ENCODE measurements at places on chromosomes 2 and 18.

- no peaks in the 10 kb centered on the region for H3K4me1 ChIP-seq
- no peaks in the 10 kb centered on the region for H3K36me3 ChIP-seq
- H3K4me3 ChIP-seq: no peak overlapping the region
- H3K27ac ChIP-seq: no peak overlapping the region
These were observed 344.1 kb upstream of the PLGLB2 start for GRCh38 chr2:87403893-87404175.

GRCh38 chr18:48306838-48307237 lies 102.3 kb downstream of the ZBTB7C start:
- H3K27ac ChIP-seq: no peak overlapping the region
- H3K27me3 ChIP-seq: no peaks in the 10 kb centered on the region
- DNase-seq: no peak
- H3K36me3 ChIP-seq: no peaks in the 10 kb centered on the region

GRCh38 chr18:75545189-75545588 lies 117.7 kb upstream of the SMIM21 start:
- no peaks in the 10 kb centered on the region for H3K27me3 ChIP-seq
- no peak for DNase-seq
- no peak overlapping the region for H3K4me3 ChIP-seq
- no peak overlapping the region for H3K27ac ChIP-seq
- H3K4me1 ChIP-seq: no peaks in the 10 kb centered on the region

GRCh38 chr2:127683056-127683455 lies 7.7 kb upstream of the LIMS2 start:
- no peaks in the 10 kb centered on the region for H3K36me3 ChIP-seq
- no peaks in the 10 kb centered on the region for H3K27me3 ChIP-seq
- H3K27ac ChIP-seq: no peak overlapping the region
- peaks cover 9% of the 10 kb centered on the region for H3K4me1 ChIP-seq
- DNase-seq: no peak

DNA sequence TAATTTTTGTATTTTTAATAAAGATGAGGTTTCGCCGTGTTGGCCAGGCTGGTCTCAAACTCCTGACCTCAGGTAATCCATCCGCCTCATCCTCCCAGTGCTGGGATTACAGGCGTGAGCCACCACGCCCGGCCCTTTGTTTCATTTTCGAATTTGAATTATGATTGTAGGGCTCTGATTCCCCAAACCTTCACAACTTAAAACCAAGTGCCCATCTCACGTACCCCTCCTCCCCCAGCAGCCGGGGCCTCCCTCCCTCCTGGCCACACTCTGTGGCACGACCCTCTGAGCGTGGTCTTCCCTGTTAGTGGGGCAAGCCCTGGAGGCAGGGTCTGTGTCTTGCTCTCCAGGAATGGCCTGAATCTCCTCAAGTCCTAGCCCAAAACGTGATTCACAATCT lies 166.5 kb downstream of the ASB1 start:
- no peak for DNase-seq
- no peaks in the 10 kb centered on the region for H3K27me3 ChIP-seq
- peaks cover 17% of the 10 kb centered on the region for H3K4me1 ChIP-seq
- H3K36me3 ChIP-seq: no peaks in the 10 kb centered on the region

GRCh38 chr18:63336366-63337099 lies 17.0 kb upstream of the BCL2 start:
- H3K36me3 ChIP-seq: peaks cover 99% of the 10 kb centered on the region
- peak overlapping the region; percentile 6 for H3K27ac ChIP-seq
- H3K4me1 ChIP-seq: peaks cover 20% of the 10 kb centered on the region

GRCh38 chr18:3604235-3604497 lies 154.2 kb downstream of the TGIF1 start:
- H3K4me1 ChIP-seq: peaks cover 48% of the 10 kb centered on the region
- H3K27ac ChIP-seq: peak overlapping the region; percentile 100
- H3K36me3 ChIP-seq: peaks cover 17% of the 10 kb centered on the region
- DNase-seq: no peak
- no peaks in the 10 kb centered on the region for H3K27me3 ChIP-seq

- H3K27ac ChIP-seq: no peak overlapping the region
- no peak overlapping the region for H3K4me3 ChIP-seq
- peaks cover 31% of the 10 kb centered on the region for H3K4me1 ChIP-seq
- no peaks in the 10 kb centered on the region for H3K36me3 ChIP-seq
These were observed 5.0 kb downstream of the FZD7 start for GRCh38 chr2:202038471-202039277.

DNA sequence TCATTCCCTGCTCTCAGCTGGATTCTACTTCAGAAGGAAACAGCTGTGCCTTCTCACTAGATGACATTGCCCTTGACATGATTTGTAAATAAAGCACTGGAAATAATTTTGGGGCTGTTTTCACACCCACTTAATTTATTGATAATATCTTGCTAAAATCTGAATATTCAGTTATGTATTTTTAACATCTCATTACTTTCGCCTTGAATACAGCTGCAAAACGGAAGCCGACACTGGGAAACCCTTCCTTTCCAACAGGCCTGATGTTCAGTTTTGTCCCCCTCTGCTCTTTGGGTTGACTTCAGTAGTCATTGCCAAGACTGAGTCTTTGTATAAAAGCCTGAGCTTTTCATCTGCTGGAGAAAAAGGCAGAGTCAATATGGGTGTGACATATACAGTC lies 82.7 kb downstream of the DOCK10 start:
- H3K4me3 ChIP-seq: no peak overlapping the region
- H3K27ac ChIP-seq: no peak overlapping the region
- no peaks in the 10 kb centered on the region for H3K27me3 ChIP-seq
- no peak for DNase-seq
- peaks cover 14% of the 10 kb centered on the region for H3K4me1 ChIP-seq
- H3K36me3 ChIP-seq: no peaks in the 10 kb centered on the region

GRCh38 chr2:169090133-169090820 lies 20.9 kb downstream of the DHRS9 start:
- no peaks in the 10 kb centered on the region for H3K36me3 ChIP-seq
- no peaks in the 10 kb centered on the region for H3K27me3 ChIP-seq
- peak; percentile 72 for DNase-seq
- no peak overlapping the region for H3K27ac ChIP-seq

DNA sequence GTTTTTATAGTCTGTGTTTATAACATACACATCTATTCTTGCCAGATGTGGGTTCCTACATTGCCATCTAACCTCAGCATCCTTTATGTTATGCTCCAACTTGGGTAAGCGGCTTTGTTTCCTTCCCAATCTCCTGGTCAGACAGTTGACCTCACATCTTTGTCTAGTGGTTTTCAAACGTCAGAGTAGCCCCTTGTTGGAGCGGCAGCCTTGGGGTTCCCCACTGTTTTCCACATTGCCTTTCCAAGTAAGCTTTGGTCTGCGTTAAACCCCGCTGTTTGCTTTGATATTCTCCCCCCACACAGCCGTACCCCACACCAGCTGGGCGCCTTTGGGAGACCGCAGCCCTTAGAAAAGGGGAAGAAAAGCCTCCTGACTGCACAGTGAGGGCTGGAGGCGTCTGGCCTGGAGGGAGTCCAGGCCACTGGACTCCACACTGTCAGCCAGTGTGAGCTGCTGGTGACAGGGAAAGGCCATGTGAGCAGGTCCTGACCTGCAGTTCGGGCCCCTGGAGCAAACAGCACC lies 83.3 kb downstream of the MALT1 start:
- DNase-seq: no peak
- H3K27me3 ChIP-seq: no peaks in the 10 kb centered on the region
- H3K36me3 ChIP-seq: peaks cover 11% of the 10 kb centered on the region
- H3K4me3 ChIP-seq: no peak overlapping the region

- H3K4me3 ChIP-seq: peak overlapping the region; percentile 56
- peak; percentile 36 for DNase-seq
- no peaks in the 10 kb centered on the region for H3K4me1 ChIP-seq
These were observed 697 bp downstream of the ITGA4 start for GRCh38 chr2:181457741-181458425.

DNA sequence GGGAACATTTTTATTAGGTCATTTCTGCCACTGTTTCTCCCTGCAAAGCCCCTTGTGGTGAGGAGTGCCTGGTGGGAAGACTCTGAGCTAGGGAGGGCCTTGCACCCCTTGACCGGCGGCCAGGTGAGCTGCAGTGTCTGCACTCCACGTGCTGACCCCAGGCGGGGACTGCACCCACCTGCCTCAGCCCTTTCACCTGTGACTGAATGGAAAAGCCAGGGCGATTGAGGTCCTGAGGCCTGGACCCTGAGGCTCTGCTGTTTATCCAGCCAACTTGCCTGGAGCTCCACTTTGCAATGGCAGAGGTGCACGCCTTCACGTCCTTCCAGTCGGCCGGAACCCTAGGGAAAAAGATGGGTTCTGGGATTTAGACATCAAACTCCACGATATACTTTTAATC lies 53.1 kb downstream of the TMEM18 start:
- no peak overlapping the region for H3K27ac ChIP-seq
- no peaks in the 10 kb centered on the region for H3K36me3 ChIP-seq
- H3K27me3 ChIP-seq: no peaks in the 10 kb centered on the region
- H3K4me3 ChIP-seq: no peak overlapping the region
- DNase-seq: no peak

DNA sequence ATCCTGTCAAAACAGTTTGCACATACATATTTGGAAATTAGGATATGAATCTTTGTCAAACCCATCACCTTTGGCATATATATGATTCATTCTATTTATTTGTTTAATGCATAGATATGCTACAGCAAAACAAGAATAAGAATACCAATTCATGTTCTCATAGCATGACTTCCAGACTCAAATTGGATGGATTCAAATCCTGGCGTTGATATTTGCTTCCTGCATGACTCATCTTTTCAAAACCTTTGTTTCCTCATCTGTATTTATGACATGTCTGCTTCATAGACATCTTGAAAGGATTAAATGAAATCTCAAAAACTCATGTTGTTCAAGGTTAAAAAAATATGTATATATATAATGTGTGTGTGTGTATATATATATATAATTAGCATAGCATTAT lies 261.3 kb downstream of the MBD5 start:
- H3K4me1 ChIP-seq: peaks cover 17% of the 10 kb centered on the region
- DNase-seq: peak; percentile 53
- H3K27ac ChIP-seq: no peak overlapping the region
- H3K27me3 ChIP-seq: no peaks in the 10 kb centered on the region
- no peaks in the 10 kb centered on the region for H3K36me3 ChIP-seq
- no peak overlapping the region for H3K4me3 ChIP-seq

GRCh38 chr2:12303181-12304030 lies 413.3 kb upstream of the TRIB2 start:
- no peaks in the 10 kb centered on the region for H3K4me1 ChIP-seq
- no peaks in the 10 kb centered on the region for H3K36me3 ChIP-seq
- DNase-seq: no peak

- H3K27ac ChIP-seq: no peak overlapping the region
- H3K4me1 ChIP-seq: no peaks in the 10 kb centered on the region
- no peaks in the 10 kb centered on the region for H3K36me3 ChIP-seq
- no peak overlapping the region for H3K4me3 ChIP-seq
These were observed 140.7 kb downstream of the RNF144A start for GRCh38 chr2:7057865-7058400.

- no peak for DNase-seq
- H3K27ac ChIP-seq: no peak overlapping the region
- peaks cover 24% of the 10 kb centered on the region for H3K27me3 ChIP-seq
These were observed 96.9 kb downstream of the CTAGE1 start for GRCh38 chr18:22320771-22321170.

DNA sequence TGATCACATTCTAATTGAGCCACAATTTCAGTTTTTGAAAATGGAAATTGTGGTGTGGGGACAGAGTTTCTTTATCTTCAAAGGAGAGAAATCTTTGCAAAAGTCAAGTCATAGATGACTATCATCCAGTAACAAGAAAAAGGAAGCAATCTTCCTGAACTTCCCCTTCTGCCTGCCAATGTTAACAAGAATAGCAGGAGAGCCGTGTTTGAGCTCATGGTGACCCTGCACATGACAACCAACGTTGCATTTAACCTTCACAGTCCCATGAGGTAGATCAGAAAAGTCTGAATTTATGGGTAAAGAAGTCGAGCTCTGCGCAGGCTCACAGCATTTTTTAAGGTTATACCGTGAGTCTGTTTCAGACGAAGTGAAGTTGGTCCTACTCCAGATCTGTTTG lies 454.9 kb downstream of the LPIN1 start:
- DNase-seq: no peak
- no peaks in the 10 kb centered on the region for H3K27me3 ChIP-seq
- H3K27ac ChIP-seq: no peak overlapping the region
- no peak overlapping the region for H3K4me3 ChIP-seq

- H3K27me3 ChIP-seq: no peaks in the 10 kb centered on the region
- DNase-seq: peak; percentile 9
- no peak overlapping the region for H3K27ac ChIP-seq
- H3K4me3 ChIP-seq: no peak overlapping the region
- H3K36me3 ChIP-seq: no peaks in the 10 kb centered on the region
These were observed 128.5 kb downstream of the ARL6IP6 start for GRCh38 chr2:152846697-152847470.

Measured in A673 (cell line).